Activated CD4-positive, CD25-positive, alpha-beta regulatory T cell treated with anti-CD3 and anti-CD28 coated beads, Interleukin-2, amount 50 U/mL, for 72 hours (primary cell): ENCODE measurements at places on chromosomes 11 and 22.

DNA sequence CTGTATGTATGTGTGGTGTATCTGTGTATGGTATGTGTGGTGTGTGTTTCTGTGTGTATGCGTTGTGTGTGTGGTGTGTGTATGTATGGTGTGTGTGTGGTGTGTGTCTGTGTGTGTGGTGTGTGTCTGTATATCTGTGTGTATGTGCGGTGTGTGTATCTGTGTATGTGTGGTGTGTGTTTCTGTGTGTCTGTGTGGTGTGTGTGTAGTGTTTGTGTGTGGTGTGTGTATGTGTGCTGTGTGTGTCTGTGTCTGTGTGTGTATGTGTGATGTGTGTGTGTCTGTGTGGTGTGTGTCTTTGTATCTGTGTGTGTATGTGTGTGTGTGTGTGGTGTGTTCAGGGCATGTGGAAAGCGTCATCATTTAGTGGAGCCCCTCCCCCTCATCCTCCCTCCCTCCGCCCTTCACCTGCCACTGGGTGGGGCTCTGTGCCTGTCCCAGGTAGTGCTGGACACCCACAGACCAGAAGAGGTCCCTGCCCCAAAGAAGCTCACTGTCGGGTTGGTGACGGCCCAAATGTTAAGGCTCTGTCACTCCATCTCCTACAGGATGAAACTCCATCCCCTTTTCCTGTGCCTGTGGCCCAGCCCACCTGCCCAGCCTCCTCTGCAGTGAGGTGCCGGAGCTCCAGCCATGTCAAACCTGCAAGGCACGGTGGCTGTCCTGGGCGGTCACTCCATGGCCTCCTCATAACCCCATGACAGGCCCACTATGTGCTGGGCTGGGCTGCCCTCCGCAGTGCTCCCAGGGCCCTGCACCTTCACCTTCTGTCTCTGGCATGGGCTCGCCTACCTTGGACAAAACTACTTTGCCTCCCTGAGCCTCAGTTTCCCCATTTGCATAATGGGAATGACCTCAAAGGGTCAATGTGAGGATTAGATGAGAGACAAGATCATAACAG is 23.4 kb upstream of the SHISAL1 start:
- no peak for DNase-seq

GRCh38 chr11:100632941-100633452 is 54.1 kb upstream of the ARHGAP42 start:
- DNase-seq: no peak

DNA sequence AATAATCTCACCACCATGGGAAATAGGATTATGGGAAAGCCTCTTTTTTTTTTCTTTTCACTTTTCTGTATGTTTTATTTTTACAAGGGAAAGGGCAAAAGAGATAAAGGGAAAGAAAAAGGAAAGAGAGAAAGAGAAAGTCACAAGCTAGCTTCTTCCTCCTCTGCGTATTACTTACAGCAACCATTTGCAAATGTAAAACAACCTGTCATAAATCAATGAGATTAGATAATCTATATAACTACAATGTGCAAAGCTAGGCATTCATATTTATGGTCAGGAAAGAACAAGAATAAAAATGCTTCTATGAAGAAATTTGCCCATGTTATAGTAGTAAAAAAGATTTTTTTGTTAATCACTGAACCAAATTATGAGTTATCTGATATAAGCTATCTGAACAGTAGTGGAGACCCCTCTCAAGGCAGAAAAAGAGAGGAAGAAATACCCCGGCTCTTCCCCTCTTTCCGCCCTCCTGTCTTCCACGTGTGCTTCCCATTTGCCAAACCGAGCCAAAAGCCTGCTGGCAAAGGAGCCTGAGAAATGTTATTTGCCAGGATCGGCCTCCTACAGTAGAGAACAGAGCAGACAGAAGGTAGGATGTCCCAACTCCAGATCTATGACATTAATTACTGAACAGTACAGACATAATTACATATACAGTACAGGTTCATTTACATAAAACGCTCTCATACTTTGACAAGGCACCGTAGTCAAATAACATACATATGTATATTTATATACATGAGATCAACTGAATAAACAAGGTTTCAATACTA is 50.2 kb downstream of the ARHGAP32 start:
- no peak for DNase-seq

DNA sequence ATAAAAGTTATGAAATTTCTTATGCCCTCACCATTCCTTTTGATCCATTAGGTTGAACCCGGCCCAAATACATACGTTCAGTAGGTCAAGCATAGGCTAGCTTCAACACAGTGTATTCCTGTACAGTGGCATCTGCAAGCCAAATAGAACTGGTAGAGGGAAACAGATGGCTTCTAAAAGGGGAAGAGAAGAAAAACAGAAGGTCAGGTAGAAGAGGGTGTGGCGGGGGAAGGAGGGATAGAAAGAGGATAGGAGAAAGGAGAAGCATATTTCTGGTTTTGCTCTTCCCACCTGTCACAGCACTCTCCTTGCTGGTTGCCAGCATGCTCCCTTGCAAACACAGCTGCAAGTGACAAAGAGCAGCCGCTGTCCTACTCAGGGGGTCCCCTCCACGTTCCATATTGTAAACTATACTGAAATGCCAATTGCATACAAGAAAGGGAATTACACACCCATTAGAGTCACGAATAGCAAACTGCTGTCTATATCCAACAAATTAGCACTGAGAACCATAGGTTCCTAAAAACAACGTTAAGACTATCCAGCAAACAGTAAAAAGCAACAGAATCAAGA is 71.8 kb downstream of the PHF21A start:
- no peak for DNase-seq
